GM12878 (cell line): ENCODE measurements at places on chromosomes 13 and 19.

- DNase-seq, result no peak
Observed at GRCh38 chr13:50225193-50226155, 210.2 kb downstream of the KCNRG start.

- DNase-seq, result no peak
Observed at GRCh38 chr19:17194608-17195007, 20.5 kb upstream of the USE1 start.

DNA sequence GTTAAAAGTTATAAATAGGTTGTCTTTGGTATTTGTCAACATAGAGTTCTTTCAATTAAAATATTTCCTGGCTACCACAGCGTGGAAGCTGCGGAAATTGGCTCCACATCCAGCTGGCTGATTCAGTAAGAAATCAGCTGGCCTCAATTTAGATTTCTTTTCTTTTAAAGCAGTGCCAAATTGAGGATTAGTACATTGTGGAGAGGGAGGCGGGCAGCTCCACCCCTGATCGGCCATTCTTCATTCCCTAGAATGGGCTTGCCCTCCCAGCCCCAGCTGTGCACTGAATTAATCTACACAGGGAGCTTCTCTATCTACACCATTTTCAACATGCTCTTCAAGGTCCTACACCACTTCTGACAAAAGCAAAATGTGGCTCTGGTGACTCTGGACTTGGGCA is 624.8 kb downstream of the DACH1 start:
- no peak for DNase-seq

DNA sequence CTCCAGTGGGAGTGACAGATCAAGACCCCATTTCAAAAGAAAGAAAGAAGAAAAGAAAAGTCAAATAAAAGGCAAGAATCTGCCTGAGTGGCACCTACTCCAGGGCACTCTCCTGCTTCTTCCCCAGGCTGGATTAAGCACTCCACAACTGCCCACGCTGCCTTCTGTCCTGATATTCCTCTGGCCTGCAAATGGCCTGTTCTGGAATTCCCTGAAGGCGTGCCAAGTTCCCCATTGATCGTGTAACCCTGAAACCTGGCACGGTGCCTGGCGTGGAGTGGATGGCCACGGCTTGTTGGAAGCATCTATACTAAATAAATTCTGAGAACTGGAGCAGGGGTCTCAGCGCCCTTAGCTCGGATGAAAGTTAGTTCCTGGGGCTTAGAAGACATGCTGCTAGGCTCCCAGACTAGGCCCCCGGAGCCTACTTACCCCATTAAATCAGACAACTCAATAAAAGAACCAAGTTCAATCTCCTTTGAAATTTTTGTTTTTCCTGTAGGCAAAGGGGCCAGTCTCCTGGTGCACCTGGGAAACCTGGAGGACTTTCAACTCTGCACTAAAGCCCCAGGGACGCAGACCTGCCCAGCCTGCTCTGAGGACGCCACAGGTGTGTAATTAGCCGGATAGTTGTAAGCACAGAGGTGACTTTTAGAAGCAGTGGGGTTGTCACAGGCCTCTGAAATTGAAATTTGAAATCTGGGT is 21.9 kb downstream of the ANKRD27 start:
- no peak for DNase-seq

DNA sequence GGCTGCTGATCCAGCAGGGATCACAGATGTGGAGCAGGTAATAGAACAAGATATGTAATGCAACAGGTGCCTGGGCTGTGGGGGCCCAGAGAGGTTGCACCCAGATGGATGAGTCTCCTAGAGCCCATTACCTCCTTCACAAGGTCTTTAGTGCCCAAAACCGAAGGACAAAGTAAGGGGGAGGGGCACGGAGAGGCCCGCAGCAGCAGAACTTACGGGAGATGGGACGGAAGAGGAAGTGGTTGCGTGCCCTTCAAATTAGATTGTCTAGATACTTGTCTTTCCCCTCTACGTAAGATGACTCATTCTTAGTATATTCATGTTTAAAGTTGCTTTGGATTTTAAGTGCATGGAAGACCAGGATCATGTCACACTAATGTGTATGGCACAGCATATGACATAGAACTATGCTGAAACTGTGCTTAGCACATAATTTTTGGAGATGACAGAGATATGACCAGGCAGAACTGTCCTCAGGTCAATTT is 5.7 kb upstream of the MRPS31 start:
- no peak for DNase-seq

GRCh38 chr13:93298713-93299112 is 72.1 kb downstream of the GPC6 start:
- DNase-seq, result no peak

GRCh38 chr13:31663880-31664585 is 75.3 kb upstream of the RXFP2 start:
- DNase-seq, result no peak

- DNase-seq, result no peak
Observed at GRCh38 chr19:38455031-38455430, 21.5 kb downstream of the RYR1 start.
